Non-pigmented ciliary epithelial cell (primary cell): ENCODE measurements at places on chromosomes 1 and 21.

GRCh38 chr1:65255035-65255655 lies 54.2 kb upstream of the DNAJC6 start:
- DNase-seq = no peak

DNA sequence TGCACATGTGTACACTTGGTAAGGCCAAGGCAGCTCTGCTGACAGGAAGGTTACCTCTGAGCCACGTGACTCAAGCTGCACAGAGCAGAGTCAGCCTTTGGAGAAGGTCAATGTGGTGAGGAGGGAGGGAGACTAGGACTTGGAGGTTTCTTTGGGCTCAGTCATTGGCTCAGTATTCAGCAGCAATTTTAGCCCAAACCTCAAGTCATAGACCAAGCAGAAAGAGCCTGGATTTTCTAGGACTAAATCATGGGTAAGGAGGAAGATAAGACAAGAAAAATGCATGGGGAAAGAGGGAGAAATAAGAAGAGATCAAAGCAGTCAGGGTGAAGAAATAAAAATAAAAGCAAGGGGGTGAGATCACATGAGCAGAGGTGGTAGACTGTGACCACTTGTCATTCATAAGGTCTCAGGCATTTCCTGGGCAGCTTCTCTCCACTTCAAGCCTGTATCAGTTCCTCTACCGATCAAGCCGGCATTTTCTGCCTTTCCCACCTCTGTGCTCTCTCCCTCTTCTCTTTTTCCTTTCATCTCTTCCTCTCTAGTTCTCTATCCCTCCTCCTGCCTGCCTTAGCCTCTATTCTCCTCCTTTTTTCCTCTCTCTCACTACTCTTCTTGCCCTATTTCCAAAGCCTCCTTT lies 51.7 kb upstream of the DUSP10 start:
- no peak for DNase-seq

DNA sequence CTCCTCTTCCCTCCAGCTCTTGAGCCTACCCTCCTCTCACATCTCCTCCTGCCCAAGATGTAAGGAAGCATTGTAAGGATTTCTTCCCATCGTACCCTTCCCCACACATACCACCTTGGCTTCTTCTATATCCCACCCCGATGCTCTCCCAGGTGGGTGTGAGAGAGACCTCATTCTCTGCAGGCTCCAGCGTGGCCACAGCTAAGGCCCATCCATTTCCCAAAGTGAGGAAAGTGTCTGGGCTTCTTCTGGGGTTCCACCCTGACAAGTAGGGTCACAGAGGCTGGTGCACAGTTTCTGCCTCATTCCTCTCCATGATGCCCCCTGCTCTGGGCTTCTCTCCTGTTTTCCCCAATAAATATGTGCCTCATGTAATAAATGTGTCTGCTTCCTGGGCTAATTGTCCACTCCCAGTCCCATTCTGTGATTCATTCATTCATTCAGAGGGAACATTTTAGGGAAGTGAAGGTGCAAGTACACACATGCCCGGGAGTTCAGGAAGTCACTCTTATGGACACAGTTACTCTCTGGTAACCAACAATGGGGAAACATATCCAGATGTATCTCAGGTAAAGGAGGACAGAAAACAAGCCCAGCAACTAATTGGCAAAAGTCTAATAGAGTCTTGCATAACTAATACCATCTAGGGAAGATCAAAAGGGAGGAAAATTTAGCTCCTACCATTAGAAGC lies 1.9 kb downstream of the SPRR4 start:
- DNase-seq = no peak

DNA sequence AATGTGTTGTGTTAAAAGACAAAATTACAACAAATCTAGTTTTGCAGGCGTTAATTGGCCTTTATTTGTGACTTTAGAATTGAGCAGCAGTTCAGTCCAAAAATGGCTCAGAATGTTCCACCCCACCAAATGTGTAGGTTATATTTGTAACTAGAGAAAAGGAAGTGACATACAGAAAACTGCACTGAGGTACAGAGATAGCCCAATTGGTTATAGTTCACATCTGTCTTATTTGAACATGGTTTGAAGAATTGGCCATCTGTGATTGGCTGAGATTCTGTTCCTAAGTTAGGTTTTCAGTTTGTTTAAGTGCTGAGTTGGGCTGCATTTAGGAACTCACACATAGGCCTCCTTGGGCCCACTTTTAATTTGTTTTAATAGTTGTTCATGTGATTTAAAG lies 12.0 kb upstream of the FMO2 start:
- DNase-seq = no peak

DNA sequence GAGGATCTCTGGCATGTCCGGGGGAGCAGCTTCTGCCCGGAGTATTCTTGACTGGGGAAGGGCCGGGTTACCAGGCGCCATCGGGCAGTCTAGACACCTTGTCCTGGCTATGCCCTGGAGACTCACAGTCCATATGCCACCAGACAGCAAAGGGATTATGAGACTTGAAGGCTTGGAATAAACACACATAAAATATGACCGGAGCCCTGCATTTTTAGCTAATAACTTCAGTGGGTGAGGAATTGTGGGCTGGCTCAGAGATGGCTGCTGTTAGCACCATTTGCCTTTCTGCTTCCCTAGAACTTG lies 15.5 kb downstream of the NTPCR start:
- no peak for DNase-seq

GRCh38 chr1:245334827-245335490 lies 180.2 kb downstream of the KIF26B start:
- DNase-seq = no peak

DNA sequence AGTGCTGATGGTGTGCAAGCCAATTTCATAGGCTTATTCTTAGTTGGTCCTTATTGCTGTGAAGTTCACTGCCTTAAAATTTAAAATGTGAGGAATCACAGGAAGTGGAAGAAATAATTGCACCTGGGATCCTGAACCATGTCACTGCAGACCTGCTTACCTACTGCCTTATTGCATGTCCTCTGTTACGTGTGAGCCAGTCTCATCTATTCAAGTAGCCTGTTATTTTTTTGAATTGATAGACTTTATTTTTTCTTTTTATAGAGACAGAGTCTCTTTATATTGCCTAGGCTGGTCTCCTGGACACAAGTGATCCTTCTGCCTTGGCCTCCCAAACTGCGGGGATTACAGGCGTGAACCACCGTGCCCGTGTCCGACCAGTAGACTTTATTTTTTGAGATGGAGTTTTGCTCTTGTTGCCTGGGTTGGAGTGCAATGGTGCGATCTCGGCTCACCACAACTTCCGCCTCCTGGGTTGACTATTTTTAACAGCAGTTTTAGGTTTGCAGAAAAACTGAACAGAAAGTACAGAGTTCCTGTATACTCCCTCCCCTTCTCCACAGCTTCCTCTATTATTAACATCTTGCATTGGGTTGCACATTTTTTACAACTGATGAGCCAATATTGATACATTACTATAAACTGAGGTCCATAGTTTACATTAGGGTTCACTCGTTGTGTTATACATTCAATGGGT lies 14.0 kb upstream of the DISC1 start:
- no peak for DNase-seq

GRCh38 chr1:22830757-22831340 lies 120.2 kb downstream of the EPHB2 start:
- no peak for DNase-seq

GRCh38 chr1:201737352-201738060 lies 91.5 kb upstream of the IPO9 start:
- DNase-seq = peak; percentile 84

DNA sequence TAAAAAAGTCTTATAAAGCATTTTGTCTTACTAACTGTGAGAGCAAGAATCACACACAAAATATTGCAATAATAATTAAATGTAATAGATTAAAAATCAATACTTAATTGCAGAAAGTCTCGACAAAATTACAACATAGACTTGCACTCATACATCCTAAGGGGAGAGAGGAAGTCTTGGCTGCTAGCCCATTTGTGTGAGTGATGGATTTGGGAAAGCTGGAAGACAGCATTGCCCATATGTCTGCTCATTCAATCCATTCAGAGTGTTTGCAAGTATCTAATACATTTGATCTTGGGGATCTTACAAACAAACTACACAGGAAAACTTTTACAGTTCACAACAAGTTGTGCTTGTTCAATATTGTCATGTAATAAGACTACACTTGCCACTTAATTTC lies 140.5 kb downstream of the COL11A1 start:
- DNase-seq = no peak

DNA sequence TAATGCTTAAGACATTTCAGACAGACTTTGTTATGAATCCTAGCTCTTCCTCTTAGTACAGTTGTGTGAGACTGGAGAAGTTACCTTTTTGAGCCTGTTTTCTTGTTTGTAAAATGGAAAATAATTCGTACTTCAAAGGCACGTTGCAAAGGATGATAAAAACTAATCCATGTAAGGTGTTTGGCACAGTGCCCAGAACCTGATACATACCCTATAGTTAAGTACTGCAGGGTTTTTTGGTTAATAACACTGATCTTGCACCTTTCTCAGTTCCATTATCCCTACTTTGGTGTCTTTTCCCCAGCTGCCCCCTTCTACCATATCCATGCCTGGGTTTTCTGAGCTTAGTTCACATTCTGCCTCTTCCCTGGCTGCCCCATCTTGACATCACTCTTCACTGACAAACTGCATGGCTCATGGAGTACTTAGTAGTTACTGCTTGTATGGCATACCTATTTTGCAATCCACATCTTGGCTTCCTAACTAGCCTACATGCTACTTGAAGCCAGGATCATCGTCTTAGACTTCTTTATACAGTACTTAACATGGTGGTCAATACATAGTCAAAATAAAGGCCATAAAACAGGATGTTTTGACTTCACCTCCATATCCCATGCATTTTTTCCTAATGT lies 10.1 kb downstream of the CCDC185 start:
- DNase-seq = no peak

GRCh38 chr21:41319273-41319672 lies 2.7 kb downstream of the FAM3B start:
- no peak for DNase-seq
